Activated CD4-positive, alpha-beta T cell treated with anti-CD3 and anti-CD28 coated beads, Interleukin-2, amount 50 U/mL, for 4 hours (primary cell): ENCODE measurements at places on chromosomes 4 and X.

- no peak for DNase-seq
These were observed 37.2 kb downstream of the GUCY1B1 start for GRCh38 chr4:155795991-155796390.

DNA sequence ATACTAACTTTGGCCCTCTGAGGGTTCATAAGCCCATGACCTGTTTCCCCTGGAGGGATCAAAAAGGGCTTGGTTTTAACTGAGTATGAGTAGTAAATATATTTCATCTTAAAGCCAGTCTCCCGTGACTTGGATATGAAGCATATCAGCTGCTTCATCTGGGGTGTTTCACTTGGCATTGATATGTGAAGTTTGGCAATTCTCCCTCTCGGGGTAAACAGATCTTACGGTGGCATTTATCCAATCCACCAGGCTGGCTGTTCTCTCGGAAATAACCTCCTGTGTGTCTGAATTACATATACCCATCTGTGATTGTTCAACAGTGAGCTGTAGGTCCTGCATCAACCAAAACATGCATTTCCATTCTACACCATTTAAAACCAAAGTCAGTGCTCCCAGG, 130.7 kb downstream of the ADAM29 start:
- no peak for DNase-seq

DNA sequence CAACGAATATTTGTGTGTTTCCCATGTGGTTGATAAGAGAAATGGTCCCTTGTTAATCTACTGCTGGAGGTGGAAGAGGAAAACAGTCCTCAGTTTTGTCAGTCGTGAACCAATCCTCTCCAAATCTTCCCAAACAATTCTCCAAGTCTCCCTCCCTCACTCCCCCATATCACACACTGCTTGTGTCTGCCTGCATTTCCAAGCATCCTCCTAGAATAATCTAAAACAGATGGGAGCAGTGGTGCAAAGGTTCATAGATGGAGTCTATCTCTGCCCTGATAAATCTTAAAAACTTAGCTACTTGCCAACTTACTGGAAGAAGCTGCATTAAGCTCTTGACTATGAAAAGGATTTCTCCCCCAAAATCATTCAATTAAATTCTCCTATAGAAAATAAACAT, 43.7 kb upstream of the SH3KBP1 start:
- DNase-seq = no peak

DNA sequence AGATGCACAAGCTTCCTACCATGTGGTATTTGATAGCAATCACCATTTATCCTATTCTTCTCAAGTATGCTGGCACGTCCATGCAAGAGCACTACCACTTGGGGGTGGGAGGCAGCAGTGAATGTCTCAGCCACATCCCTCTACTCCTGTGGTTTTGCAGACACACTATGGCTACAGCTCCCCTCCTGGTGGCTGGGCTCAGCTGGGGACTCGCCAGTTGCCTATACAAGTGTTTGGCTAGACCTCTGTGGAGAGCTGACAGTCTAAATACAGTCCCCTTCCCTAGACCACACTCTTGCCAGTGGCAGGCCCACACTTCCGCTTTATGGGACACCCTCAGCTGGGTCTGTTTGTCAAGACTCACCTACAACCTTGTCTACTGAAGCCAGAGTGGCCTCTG, 53.2 kb downstream of the ADGRA3 start:
- DNase-seq = no peak

GRCh38 chr4:24578364-24578763, 6.0 kb downstream of the DHX15 start:
- DNase-seq = no peak

DNA sequence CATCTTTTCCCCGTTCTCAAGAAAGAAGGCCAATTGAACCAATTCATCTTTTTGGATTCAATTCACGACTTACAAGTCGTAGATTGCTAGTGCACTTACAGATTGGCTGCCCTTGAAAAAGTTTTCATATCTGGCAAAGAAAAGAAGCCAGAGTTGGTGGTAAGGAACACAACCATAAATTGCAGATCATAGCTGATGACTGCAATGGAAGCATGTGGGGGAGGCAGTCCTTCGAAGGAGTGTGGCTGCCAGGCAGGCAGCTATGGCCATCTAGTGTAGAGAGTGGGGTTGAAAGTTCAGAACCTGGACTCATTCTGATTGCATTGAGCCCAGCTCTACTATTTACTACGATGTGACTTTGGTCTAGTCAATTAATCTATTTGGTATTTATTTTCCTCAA, 4.5 kb downstream of the GPM6A start:
- no peak for DNase-seq

- no peak for DNase-seq
These were observed 3.3 kb downstream of the ING2 start for GRCh38 chr4:183507925-183508696.

GRCh38 chr4:88006956-88007303, 505 bp upstream of the PKD2 start:
- no peak for DNase-seq

GRCh38 chr4:112813790-112814189, 176.8 kb downstream of the LARP7 start:
- no peak for DNase-seq

- DNase-seq = no peak
These were observed 16.7 kb upstream of the SUPT20HL1 start for GRCh38 chrX:24343719-24344118.

GRCh38 chr4:12545812-12546211, 938.3 kb downstream of the RAB28 start:
- no peak for DNase-seq

- no peak for DNase-seq
These were observed 117.9 kb upstream of the DCAF8L1 start for GRCh38 chrX:28099166-28099565.
